ENCODE measurements at places on chromosomes 3 and 15.

GRCh38 chr15:62968699-62969098 lies 73.8 kb upstream of the TPM1 start:
- DNase-seq, result no peak

- no peak for DNase-seq
Observed at GRCh38 chr3:70426071-70426470, 113.6 kb upstream of the MDFIC2 start.

DNA sequence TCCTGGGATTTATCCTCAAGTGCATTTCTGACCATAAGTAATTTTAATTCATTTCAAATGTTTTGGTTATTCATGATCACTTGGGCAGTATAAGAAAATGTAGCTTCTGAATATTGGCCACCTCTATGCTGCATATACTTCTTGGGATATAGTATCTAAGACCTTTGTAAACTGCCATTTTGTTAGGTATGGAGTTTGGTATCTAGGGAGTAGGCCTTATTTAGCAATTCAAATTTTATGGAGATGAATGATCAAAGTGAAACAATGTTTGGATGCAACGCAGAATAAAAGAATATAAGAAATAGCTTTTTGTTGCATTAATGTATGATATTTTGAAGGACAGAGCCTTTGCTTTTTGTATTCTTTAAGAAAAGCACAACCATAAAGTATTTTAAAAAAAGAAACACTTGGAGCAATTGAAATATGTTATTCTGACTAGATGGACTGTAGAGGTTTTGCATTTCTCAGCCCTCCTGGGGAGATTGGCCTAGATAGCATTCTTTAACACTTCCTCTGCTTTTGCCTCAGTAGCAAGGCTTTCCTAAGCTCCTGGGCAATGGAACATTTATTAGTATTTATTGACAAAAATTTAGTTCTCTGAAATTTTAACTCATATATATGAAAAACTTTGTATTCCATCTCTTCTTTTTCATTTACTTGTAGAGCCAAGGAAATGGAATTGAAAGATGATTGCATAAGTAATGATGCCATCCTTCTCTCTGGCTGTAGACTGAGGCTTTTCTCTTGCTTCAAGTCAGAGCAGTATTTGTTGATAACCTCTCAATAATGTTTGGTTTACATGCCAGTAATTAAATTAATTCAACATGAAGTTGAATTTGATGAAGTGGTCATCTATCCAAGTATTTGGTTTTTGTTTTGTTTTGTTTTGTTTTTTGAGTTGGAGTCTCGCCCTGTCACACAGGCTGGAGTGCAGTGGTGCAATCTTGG lies 61.8 kb upstream of the UTS2B start:
- no peak for DNase-seq

GRCh38 chr3:46926447-46926846 lies 48.9 kb downstream of the PTH1R start:
- DNase-seq, result no peak

GRCh38 chr15:41484937-41485625 lies 8.6 kb upstream of the ITPKA start:
- DNase-seq, result no peak

DNA sequence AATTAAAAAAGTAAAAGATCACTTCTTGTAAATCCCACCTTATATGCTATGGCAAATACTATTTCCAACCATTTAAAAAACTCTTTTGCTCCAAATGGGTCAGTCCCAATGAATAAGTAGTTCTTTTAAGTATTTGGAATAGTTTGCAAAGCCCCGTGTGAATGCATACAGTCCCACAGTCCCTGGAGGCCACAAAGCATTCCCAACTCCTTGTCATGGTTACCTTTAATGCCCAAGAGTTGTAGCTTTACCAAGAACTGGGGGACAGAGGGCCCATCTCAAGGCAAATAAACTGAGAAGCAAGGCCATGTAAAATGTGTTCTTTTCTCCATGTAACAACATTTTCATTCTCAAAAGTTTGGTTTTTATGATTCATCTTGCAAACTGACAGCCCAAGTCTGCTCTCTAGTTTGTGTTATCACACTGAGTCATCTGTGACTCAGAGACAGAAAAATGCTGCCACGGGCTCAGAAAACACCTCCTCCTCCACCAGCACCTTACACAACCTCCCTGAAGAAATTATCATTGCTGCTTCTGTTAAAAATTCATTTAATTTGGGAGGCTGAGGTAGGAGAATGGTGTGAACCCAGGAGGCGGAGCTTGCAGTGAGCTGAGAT lies 336.2 kb downstream of the ERC2 start:
- peak; percentile 88 for DNase-seq

Data from fibroblast of skin of left quadriceps (primary cell).